ENCODE measurements at places on chromosomes 1 and 21. TPM values are rescaled to one million over a fixed set of nuclear protein-coding genes. Genes with fewer than 3 reads are reported as not detected.
A peak's percentile ranks its signal among the peaks of the same experiment; 100 is the strongest.

- no peaks in the 10 kb centered on the region for H3K36me3 ChIP-seq
- peak overlapping the region; percentile 35 for H3K4me3 ChIP-seq
- peaks cover 4% of the 10 kb centered on the region for H3K4me1 ChIP-seq
- no peak overlapping the region for H3K27ac ChIP-seq
- H3K27me3 ChIP-seq = peaks cover 75% of the 10 kb centered on the region
These were observed 144.4 kb upstream of the ETS2 start for GRCh38 chr21:38661197-38661871.

- no peak overlapping the region for H3K4me3 ChIP-seq
- H3K36me3 ChIP-seq = no peaks in the 10 kb centered on the region
- DNase-seq = peak; percentile 72
- H3K4me1 ChIP-seq = peaks cover 8% of the 10 kb centered on the region
These were observed 54.6 kb downstream of the SLC35F3 start for GRCh38 chr1:233959102-233959501.

- H3K4me3 ChIP-seq = no peak overlapping the region
- no peak overlapping the region for H3K27ac ChIP-seq
- no peak for DNase-seq
- no peaks in the 10 kb centered on the region for H3K27me3 ChIP-seq
- H3K36me3 ChIP-seq = no peaks in the 10 kb centered on the region
- H3K4me1 ChIP-seq = no peaks in the 10 kb centered on the region
These were observed 14.1 kb downstream of the DNM3 start for GRCh38 chr1:171855381-171855780.

- no peak for DNase-seq
- peaks cover 24% of the 10 kb centered on the region for H3K36me3 ChIP-seq
- H3K27me3 ChIP-seq = no peaks in the 10 kb centered on the region
- no peak overlapping the region for H3K4me3 ChIP-seq
- no peak overlapping the region for H3K27ac ChIP-seq
These were observed 42.4 kb downstream of the DHCR24 start for GRCh38 chr1:54844564-54844963.

DNA sequence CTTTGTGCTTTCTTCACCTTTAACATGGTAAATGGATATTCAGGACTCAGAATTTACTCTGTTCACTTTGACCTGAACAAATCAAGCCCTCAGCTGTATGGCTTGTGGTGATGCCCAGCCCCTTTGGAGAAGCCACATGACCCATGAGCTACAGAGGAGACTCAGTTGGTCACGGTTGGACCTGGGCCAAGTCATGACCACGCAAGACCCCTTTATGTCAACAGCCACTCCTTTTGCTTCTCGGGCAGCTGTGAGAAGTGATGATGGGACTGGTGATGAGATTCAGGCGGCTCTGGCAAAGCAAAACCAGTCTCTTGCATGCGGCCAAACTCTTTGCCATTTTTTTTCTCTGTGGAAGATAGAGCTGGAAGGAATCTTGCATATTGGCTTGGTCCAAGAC is 96.5 kb upstream of the AJAP1 start:
- H3K27ac ChIP-seq = no peak overlapping the region
- no peaks in the 10 kb centered on the region for H3K4me1 ChIP-seq
- peaks cover 4% of the 10 kb centered on the region for H3K27me3 ChIP-seq
- no peaks in the 10 kb centered on the region for H3K36me3 ChIP-seq
- H3K4me3 ChIP-seq = no peak overlapping the region
- no peak for DNase-seq

- H3K36me3 ChIP-seq = no peaks in the 10 kb centered on the region
- no peak overlapping the region for H3K4me3 ChIP-seq
- H3K4me1 ChIP-seq = no peaks in the 10 kb centered on the region
- no peaks in the 10 kb centered on the region for H3K27me3 ChIP-seq
These were observed 93.9 kb upstream of the PLPPR5 start for GRCh38 chr1:99098589-99098988.

GRCh38 chr21:45820171-45821091 is 161.1 kb upstream of the COL6A1 start:
- DNase-seq = peak; percentile 72
- H3K27ac ChIP-seq = peak overlapping the region; percentile 14
- peaks cover 10% of the 10 kb centered on the region for H3K27me3 ChIP-seq
- H3K4me3 ChIP-seq = no peak overlapping the region
- H3K4me1 ChIP-seq = peaks cover 7% of the 10 kb centered on the region

GRCh38 chr1:201559679-201560162 is 20.8 kb downstream of the NAV1 start:
- no peaks in the 10 kb centered on the region for H3K27me3 ChIP-seq
- H3K36me3 ChIP-seq = no peaks in the 10 kb centered on the region
- H3K27ac ChIP-seq = no peak overlapping the region
- no peaks in the 10 kb centered on the region for H3K4me1 ChIP-seq

DNA sequence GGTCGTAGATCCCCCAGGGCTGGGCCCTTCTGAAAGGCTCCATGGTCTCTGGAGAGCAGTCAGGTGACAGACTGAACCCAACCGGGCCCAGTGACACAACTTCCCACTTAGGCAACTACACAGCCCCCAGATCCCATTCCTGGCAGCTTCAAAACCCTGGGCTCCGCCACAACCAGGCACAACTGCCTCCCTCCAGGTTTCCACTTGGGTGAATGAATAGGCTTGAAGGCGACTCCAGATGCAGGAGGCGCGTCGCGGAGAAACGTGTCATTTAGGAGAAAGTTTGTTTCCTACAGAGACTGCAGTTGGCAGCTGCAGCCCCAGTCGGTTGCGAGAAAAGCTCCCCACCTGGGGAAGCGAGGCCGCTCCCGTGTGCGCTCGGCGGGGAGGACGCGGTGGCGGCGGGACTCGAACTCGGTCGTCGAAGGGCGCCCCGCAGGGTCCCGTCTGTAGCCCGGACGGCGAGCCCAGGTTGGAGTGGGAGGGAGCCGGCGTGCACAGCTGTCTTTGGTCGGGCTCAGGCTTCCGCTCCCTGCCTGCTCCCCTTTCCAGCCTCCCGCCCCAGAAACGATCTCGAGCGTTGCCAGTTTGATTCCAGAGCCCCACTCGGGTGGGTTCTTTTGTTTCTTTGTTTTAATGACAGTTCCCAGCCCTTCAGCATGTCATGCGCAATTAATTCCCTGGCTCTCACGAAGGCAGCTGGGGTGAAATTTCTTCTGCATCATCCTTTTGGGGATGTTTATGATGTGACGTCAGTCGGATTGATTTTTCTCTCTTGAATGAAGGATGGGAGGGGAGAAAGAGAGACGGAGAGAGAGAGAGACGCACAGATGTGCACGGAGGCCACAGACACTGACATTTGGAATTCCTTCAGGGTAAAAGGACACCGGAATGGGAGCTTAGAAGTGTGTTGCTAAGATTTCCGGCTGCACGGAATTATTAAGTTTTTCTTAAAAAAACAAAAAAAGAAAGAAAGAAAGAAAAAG is 862 bp upstream of the SGIP1 start:
- no peaks in the 10 kb centered on the region for H3K36me3 ChIP-seq
- peak overlapping the region; percentile 50 for H3K27ac ChIP-seq
- peak; percentile 37 for DNase-seq

DNA sequence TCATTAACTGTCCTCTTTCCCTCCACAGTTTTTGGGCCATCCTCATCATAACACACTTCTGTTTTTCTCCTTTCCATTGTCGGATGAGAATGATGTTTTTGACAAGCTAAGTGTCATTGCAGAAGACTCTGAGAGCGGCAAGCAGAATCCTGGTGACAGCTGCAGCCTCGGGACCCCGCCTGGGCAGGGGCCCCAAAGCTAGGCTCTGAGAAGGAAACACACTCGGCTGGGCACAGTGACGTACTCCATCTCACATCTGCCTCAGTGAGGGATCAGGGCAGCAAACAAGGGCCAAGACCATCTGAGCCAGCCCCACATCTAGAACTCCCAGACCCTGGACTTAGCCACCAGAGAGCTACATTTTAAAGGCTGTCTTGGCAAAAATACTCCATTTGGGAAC is 28.6 kb upstream of the IFNAR1 start:
- H3K27ac ChIP-seq = no peak overlapping the region
- H3K4me1 ChIP-seq = peaks cover 7% of the 10 kb centered on the region
- H3K36me3 ChIP-seq = peaks cover 41% of the 10 kb centered on the region
- DNase-seq = no peak
- H3K27me3 ChIP-seq = no peaks in the 10 kb centered on the region
- H3K4me3 ChIP-seq = no peak overlapping the region

- DNase-seq = no peak
- H3K4me1 ChIP-seq = no peaks in the 10 kb centered on the region
- H3K4me3 ChIP-seq = no peak overlapping the region
- no peak overlapping the region for H3K27ac ChIP-seq
- no peaks in the 10 kb centered on the region for H3K27me3 ChIP-seq
These were observed 921.5 kb downstream of the TTLL7 start for GRCh38 chr1:83077411-83077810.

DNA sequence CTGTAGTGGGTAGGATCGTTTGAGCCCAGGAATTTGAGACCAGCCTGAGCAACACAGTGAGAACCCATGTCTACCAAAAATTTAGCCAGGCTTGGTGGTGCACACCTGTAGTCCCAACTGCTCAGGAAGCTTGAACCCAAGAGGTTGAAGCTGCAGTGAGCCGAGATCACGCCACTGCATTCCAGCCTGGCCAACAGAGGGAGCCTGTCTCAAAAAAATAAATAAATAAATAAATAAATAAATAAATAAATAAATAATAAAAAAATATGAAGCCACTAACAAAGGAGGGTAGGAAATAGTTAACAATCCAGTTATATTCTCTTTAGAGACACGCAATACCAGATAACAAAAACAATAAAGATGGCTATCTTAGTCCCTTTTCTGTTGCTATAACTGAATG is 11.9 kb upstream of the CBR3 start:
- H3K4me3 ChIP-seq = no peak overlapping the region
- H3K27ac ChIP-seq = no peak overlapping the region
- H3K27me3 ChIP-seq = no peaks in the 10 kb centered on the region
- no peak for DNase-seq

- no peak overlapping the region for H3K4me3 ChIP-seq
- H3K36me3 ChIP-seq = no peaks in the 10 kb centered on the region
- no peaks in the 10 kb centered on the region for H3K27me3 ChIP-seq
- H3K27ac ChIP-seq = no peak overlapping the region
- no peak for DNase-seq
These were observed 198.7 kb upstream of the PLD5 start for GRCh38 chr1:242723044-242723716.

- no peak overlapping the region for H3K4me3 ChIP-seq
- H3K27ac ChIP-seq = no peak overlapping the region
- peaks cover 15% of the 10 kb centered on the region for H3K27me3 ChIP-seq
- DNase-seq = no peak
- no peaks in the 10 kb centered on the region for H3K36me3 ChIP-seq
- H3K4me1 ChIP-seq = no peaks in the 10 kb centered on the region
These were observed 34.4 kb upstream of the ARF1 start for GRCh38 chr1:228048120-228048519.

GRCh38 chr1:230627767-230628166 is 14.5 kb upstream of the COG2 start:
- no peak for DNase-seq
- H3K4me3 ChIP-seq = no peak overlapping the region

Gene OR2T34
- polyA plus RNA-seq = not detected

Gene SPRR1B
- polyA plus RNA-seq = not detected

Gene PCBP3
- polyA plus RNA-seq = 7.4 TPM

Gene RIPK4
- polyA plus RNA-seq = 22.2 TPM

Measured in large intestine (tissue), 12 donors.